ENCODE measurements at places on chromosomes 11 and 22.
A peak's percentile ranks its signal among the peaks of the same experiment; 100 is the strongest.

DNA sequence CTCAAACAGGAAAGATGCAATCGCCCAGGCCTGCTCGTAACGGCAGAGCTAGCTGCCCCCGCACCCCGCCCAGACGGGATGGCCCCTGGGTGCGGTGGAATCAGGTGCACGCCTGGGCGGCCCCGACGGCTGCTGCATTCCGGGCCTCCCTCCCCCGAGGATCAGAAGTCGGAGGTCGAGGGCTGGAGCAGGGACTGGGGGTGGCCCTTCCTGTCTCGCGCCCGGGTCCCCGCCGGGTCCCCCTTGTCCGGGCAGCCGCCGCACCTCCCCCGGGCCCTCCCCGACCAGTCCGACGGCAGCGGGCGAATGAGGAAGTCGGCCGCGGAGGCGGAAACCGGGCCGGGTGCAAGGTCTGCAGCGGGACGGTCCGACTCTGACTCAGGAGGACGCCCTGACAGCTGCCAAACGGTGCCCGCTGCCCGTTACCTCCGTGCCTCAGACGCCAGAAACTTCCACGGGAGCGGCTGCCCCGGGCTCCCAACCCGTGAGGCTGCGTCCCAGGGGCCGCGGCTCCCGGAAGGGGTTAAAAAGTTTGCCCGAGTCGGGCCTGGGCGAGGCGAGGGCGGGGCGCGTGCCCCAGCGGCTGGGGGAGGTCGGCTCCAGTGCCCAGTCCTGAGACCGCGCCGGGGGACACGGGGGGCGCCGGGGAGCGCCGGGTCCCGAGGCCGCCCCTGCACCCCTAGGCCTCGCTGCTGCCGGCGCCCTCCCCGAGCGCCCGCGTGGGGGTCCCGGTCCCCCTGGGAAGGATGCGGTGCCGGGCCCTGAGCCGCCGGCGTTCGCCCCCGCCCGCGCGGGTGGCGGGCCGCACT lies 663 bp downstream of the MYH9 start:
- DNase-seq: no peak

DNA sequence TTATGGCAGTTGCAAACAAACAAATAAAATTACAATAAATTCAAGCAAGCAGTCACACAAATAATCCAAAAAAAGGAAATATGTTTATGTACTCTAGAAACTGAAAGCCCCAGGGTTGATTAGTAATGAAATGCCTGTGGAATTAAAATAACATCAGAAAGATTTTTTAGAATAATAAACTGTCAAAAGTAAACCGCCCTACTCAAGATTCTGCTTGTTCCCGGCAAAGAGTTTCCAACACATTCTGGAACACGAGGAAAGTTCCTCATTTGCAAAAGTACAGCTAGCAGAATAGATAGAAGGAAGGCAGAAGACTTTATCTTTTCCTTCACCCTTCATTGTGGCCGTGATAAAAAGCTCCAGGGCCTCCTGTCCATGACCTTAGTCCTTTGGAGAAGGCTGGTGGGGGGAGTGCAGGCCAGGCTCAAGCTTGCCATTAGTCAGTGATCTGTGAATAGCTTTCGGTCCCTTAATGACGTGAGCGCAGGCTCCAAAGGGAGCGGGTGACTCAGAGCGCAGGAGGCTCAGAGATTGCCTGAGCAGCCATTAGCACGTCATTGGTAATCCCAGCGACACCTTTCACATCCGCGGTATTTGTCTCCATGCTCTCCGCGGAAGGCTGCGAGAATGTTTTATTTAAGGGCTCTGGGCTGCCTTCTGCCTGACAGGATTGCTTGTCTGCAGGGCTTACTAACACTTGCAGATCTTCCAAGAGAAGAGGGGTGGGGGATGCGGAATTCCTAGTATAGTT lies 458.3 kb downstream of the METTL15 start:
- DNase-seq: peak; percentile 89

DNA sequence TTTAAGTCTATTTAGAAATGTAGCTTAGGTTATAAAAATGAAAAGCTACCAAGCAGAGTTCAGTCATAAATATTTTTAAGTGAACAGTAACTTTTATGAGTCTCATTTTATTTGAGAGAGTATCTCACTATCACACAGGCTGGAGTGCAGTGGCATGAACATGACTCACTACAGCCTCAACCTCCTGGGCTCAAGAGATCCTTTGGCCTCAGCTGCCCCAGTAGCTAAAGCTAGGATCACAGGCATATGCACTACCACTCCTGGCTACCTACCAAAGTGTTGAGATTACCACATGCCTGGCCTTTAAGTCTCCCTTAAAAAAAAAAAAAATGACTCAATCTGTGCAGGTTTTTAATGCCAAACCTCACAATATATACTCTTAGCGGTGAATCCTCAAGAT lies 34.7 kb upstream of the CLNS1A start:
- DNase-seq: peak; percentile 62

DNA sequence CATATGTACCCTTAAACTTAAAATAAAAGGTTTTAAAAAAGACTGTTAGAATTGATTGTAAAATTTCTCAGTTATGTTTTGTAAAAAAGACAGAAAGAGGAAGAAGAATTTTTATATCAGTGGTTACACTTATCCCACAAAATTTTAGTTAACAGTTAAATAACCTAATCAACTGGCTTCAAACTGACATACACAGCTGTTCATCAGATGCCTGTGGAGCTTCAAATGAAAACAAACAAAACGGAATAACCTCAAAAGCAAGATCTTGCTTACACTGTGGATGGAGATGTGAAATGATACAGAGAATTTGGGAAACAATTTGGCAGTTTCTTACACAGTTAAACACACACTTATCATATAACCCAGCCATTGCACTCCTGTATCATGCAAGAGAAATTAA lies 521.0 kb downstream of the ETS1 start:
- no peak for DNase-seq

DNA sequence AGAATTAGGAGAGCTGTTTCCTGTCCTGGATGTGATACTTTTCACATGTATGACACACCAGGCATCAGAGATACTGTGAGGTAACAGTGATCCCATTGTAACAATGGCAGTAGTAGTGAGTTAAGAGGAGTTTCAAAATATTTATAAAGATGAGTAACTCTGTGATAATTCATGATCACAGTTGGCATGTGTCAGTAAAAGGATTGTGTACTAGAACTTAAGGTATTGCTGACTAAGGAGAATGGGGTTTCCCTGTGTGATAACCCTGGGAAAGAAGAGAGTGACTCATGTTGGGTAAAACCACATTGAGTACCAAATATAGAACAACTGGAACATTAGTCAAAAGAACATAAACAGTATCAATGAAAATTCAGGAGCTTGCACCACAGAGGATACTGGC lies 22.9 kb upstream of the SLC5A1 start:
- peak; percentile 43 for DNase-seq

- no peak for DNase-seq
These were observed 57.9 kb upstream of the CRTAM start for GRCh38 chr11:122780296-122780949.

DNA sequence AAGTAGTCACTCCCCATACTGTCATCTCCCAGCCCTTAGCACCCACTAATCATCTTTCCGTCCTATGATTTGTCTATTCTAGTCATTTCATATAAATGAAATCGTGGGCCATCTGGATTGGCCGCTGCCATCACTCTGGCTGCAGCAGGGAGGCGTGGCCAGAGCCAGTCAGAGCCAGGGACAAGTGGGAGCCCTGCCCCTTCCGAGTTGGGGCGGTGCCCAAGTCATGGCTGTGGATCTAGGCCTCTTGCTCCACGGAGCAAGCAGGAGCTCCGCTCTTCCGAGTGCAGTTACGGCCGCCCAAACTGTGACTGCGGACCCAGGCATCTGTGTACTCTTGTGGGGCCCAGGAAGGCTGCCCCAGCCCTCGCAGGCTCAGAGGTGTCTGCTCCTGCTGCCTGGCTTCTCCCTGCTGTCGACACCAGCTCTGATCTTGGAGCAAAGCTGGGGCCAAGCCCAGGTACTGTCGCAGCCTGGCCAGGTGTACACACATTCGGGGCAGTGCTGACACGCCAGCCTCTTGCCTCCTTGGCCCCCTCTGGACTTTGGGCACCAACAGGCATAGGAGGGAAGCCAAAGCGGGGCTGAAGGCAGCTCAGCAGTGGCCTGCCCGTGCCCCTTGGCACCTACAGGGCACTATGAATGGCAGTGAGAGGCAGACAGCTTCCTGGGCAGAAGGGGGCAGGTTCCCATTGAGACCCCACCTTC lies 8.4 kb downstream of the MRPL48 start:
- DNase-seq: no peak

GRCh38 chr22:39738746-39739145 lies 154.8 kb downstream of the ENTHD1 start:
- peak; percentile 58 for DNase-seq

GRCh38 chr11:60719391-60719790 lies 5.1 kb upstream of the MS4A18 start:
- no peak for DNase-seq

DNA sequence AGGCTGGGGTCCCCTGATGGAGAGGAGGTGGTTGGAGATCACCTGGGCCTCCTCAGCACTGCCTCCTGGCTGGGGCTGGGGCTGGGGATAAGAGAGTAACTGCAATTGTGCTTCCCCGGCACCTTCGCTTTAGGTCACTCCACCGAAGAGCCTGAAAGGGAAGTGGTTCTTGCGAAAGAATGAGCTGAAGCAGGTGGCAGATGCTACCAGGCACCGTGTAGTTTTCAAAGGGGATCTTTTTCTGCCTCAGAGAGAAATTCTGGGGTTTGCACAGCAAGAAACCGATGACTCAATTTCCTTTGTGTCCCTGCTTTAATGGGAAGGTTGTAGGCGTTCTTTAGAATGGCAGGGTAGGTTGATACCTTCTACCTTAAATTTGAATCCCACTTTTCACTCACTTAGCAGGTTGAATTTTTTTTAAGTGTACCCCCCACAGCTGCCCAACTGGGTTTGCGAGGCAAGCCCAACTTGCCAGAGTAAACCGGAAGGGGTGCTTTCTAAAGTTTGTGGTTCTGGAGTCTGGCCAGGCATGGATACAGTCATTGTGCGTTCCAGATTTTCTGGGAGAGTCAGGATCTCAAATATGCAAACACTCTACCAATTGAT lies 5.3 kb downstream of the CD44 start:
- DNase-seq: peak; percentile 72

DNA sequence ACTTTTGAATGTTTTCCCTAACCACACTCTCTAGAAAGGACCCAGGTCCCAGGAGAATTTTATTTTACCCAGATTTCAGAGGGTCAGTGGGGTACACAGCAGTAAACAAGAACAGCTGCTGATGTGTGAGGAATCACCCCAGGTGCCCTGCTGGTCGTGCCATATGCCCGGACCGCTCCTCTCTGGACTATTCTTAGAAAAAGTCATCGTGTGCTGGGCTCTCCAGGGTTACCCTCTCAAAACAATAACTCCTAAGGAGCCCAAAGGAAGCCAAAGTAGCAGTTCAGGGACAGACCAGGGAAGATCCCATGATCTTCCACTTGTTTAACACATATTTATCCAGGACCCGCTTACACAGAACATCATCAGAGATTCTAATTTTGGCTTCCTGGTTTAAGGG lies 29.7 kb downstream of the LRP4 start:
- DNase-seq: no peak

- no peak for DNase-seq
These were observed 58.6 kb upstream of the HMGXB4 start for GRCh38 chr22:35198738-35199137.

GRCh38 chr22:29256606-29257325 lies 11.0 kb downstream of the RHBDD3 start:
- no peak for DNase-seq

GRCh38 chr11:73298233-73298632 lies 9.8 kb upstream of the ARHGEF17 start:
- DNase-seq: no peak

DNA sequence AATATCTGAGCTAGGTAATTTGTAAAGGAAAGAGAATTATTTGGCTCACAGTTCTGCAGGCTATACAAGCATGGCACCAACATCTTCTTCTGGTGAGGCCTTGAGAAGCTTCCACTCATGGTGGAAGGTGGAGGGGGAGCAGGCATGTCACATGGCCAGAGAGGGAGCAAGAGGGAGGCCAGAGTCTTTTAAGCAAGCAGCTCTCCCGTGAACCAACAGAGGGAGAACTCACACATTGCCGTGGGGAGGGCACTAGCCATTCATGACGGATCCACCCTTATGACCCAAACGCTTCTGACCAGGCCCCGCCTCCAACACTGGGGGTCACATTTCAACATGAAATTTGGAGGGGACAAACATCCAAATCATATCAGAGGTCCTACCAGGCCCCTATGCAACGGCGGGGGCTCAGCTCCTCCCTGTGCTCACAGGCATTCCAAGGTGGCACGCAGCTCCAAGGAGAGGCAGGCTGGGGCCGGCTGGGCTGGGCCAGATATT lies 4.6 kb downstream of the C11orf96 start:
- DNase-seq: no peak

- no peak for DNase-seq
These were observed 6.7 kb downstream of the CENPM start for GRCh38 chr22:41939981-41940831.

DNA sequence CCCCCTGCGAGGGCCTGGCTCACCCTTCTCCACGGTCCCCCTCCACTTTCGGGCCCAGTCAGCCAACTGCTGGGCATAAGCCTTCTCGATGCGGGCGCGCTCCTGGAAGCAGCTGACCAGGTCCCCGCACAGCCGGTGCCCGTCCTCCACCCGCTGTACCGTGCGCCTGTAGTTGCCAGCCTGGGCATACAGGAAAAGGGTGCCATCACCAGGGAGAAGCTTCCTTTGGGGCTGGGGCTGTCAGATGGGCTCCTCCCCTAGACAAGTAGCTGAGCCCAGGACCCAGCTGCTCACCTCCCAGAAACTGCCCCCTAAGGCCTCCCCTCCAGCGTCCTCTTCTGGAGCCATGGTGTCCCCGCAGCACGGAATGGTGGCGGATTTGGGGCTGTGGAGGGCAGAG lies 3.9 kb downstream of the PACSIN3 start:
- DNase-seq: no peak

DNA sequence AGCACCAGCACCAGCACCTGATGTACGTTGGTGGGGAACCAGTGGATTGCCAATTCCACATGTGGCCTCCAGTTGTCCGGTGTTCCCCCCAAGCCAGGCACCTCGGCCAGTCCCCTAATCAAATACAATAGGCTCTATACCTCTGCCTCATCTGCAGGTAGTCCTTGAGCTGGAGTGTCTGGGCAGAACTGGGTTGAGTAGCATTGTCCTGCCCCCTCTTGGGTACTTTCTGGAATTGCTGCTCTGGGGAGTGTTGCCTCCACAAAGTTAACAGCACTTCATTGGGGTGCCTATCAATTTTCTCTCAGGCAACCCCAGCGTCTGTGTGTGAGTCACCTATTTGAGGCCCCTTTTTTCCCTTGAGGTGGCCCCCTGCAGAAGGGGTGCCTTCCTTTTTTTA lies 413.0 kb upstream of the LARGE1 start:
- no peak for DNase-seq

- no peak for DNase-seq
These were observed 902 bp downstream of the MUS81 start for GRCh38 chr11:65861165-65861505.

GRCh38 chr11:35150454-35150853 lies 11.5 kb downstream of the CD44 start:
- DNase-seq: no peak

GRCh38 chr11:71185411-71185810 lies 67.0 kb downstream of the SHANK2 start:
- no peak for DNase-seq
